ENCODE measurements at places on chromosomes 3 and 15. TPM values are rescaled to one million over a fixed set of nuclear protein-coding genes. Genes with fewer than 3 reads are reported as not detected.

GRCh38 chr3:123817413-123817812 lies 66.7 kb downstream of the MYLK start:
- DNase-seq: peak; percentile 90

The COL6A5 gene
- total RNA-seq: not detected

The DPPA2 gene
- total RNA-seq: not detected

DNA sequence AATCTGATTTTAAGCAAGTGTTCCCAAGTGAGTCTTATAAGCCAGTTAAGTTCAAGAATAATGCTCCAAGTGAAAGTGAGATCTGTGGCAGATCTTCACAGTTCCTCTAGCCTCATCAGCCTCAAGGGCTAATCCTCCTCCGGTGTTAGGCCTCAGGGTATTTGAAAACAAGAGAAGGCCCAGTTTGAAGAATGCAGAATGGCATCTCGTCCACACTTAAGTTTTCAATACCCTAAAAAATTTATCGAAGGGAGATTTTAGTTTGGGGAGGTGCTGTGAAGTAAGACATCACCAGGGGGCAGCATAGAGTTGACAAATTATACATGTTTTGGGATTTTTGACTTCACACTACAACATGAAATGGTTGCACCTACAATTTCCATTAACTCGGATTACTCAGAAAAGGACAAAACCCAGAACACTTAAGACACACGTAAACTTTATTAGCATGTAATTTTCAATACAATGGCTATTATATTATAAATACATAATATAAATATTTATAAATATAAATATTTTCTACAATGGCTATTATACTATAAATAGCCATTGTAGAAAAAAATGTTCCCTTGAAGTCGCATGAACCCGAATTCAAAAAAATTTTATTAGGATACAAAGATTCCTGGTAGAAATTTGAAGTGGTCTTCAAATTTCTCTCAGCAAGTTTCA lies 2.3 kb upstream of the TMEM266 start:
- peak; percentile 29 for DNase-seq

The LRRC31 gene
- total RNA-seq: not detected

The CDHR4 gene
- not detected for total RNA-seq
